ENCODE measurements at places on chromosomes 11 and 22. TPM values are rescaled to one million over a fixed set of nuclear protein-coding genes. Genes with fewer than 3 reads are reported as not detected.

DNA sequence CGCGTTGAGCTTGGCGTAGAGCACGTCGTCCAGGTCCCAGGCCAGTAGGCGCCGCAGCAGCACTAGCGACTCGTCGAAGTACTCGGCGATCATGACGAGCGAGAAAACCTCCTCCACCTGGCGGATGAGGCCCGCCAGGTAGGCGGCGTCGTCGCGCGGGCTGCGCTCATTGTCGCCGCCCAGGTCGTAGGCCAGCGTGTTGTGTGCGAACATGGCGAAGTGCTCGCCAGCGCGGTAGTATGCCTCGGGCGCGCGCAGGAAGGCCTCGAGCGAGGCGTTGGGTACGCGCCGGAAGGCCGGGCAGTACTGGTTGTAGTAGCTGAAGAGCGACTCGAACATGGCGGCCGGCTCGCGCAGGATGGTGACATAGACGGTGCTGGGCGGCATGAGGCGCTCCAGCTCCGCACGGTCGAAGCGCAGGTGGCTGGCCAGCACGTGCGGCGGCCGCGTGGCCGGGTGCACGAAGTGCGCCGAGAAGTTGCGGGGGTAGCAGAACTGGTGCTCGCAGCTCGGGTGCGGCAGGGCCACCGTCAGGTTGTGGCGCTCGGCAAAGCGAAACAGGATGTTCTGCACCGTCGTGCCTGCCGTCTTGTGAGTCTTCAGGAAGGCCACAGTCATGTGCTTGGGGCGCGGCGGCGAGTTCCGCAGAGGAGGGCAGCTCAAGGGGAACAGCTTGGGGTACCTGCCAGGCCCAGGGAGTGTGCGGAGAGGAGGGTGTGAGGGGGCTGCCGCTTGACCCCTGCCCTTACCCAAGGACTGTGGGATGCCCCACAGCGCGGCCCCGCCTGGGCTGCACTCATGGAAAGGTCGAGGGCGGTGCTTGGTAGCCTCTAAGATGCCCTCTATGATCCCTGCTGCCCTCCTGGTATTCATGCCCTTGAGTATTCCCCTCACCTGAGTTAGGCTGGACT, 5.7 kb downstream of the GAL3ST3 start:
- H3K27me3 ChIP-seq, result peaks cover 2% of the 10 kb centered on the region
- H3K4me1 ChIP-seq, result peaks cover 14% of the 10 kb centered on the region
- no peak overlapping the region for H3K4me3 ChIP-seq
- DNase-seq, result no peak
- H3K27ac ChIP-seq, result no peak overlapping the region
- no peaks in the 10 kb centered on the region for H3K36me3 ChIP-seq

- no peak overlapping the region for H3K4me3 ChIP-seq
- no peaks in the 10 kb centered on the region for H3K36me3 ChIP-seq
- DNase-seq, result no peak
- no peak overlapping the region for H3K27ac ChIP-seq
- H3K27me3 ChIP-seq, result peaks cover 6% of the 10 kb centered on the region
- H3K4me1 ChIP-seq, result no peaks in the 10 kb centered on the region
Observed at GRCh38 chr11:15625691-15626090, 511.0 kb downstream of the INSC start.

DNA sequence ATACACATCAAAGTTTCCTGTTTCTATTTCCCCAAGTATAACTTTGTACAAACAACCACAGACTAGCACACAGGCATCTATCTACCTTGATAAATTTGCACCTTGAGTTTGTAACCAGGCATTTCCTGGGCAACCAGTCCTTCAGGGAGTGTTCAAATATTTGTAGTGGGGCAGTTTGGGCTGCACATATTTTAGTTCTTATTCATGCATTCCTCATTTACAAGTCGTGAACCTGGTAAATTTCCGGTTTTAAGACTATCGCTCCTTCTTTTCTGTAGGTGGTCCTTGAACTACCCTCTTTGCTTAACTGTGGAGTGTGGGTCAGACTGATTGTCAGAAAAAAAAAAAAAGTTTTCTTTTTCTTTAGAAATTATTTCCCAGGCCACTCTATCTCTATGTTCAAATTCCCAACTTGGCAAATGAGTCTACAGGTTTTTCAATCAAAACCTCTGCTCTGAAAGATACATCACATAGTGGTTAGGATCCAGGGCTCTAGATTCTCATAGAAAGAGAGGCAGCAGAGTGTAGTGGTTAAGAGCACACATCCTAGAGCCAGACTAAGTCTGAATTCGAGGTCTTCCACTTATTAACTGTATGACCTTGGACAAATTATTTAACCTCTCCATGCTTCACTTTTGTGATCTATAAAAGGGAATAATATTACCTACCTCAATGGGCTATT, 201.5 kb downstream of the SOX6 start:
- no peak for DNase-seq
- H3K36me3 ChIP-seq, result no peaks in the 10 kb centered on the region
- no peaks in the 10 kb centered on the region for H3K27me3 ChIP-seq
- H3K27ac ChIP-seq, result no peak overlapping the region

DNA sequence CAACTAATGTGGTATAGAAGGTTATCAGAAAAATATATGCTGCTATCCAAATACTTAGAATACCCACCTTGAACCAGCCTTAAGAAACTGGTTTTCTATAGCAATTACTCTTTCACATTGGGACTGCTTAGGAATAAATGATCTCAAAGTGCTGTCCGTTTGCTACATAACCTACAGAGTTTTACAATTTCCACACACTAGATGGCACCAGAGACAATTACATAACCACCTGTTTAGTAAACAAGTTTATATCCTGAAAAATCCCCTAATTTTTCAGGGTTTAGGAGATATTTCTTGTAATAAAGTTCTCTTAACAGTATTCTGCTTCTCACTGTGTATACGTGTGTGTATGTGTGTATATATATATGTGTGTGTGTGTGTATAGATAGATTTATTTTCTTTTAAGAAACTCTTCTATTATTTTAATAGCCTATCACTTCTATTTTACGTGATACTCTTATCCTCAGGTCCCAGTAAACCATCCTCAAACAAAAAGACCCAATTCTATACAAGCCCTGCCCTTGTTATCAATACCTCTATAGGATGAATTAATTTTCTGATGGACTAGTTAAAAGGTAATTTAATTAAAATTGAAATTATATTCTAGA, 6.7 kb upstream of the OR5I1 start:
- no peak overlapping the region for H3K4me3 ChIP-seq
- H3K36me3 ChIP-seq, result no peaks in the 10 kb centered on the region
- H3K27ac ChIP-seq, result no peak overlapping the region
- DNase-seq, result no peak
- H3K27me3 ChIP-seq, result no peaks in the 10 kb centered on the region

Gene SLC16A8
- 0.17 TPM for total RNA-seq

DNA sequence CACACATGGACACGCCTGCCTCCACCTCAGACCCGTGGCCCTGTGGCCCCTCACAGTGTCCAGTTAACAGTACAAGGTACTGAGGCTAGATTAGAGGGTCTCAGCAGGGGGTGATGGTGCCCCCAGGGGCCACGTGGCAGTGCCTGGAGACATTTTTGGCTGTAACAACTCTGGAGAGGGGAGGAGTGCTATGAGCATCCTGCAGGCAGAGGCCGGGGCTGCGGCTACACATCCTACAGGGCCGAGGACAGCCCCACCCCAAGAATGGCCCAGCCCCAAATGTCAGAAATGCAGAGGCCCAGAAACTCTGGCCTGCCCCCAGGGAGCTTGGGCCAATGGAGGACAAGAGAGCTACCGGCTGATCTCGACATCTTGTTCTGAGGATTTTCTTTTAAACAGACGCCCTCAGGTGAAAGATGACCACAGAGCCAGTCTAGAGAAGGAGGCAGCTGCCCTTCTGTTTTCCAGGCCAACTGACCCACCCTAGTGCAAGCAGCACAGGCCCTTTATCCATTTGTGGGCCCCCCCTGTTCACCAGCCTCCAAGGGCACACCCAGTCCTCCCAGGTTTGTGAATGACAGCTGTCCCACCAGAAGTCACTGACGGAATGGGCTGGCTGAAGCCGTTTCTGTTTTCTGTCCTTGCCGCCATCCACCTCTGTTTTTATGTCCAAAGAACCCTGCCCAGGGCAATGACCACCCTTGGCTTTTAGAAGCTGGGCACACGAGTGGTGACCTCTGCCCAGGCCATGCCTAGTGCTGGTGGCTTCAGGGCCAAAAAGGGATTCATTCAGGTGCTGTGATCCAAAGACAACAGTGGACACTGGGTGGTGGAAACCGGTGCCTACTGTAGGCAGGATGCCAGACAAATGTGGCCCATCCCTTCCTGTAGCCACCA, 85.2 kb upstream of the LINC01488 start:
- peak overlapping the region; percentile 2 for H3K27ac ChIP-seq
- H3K4me1 ChIP-seq, result peaks cover under 1% of the 10 kb centered on the region
- H3K4me3 ChIP-seq, result no peak overlapping the region
